ENCODE measurements at places on chromosomes 11 and 22. TPM values are rescaled to one million over a fixed set of nuclear protein-coding genes. Genes with fewer than 3 reads are reported as not detected.
A peak's percentile ranks its signal among the peaks of the same experiment; 100 is the strongest.

Gene APOBEC3G
- 3.9 TPM for total RNA-seq

Gene CARD18
- total RNA-seq = 4.4 TPM

Gene SLC17A6
- total RNA-seq = not detected

Gene PACSIN3
- total RNA-seq = 55.3 TPM

Gene TMEM191C
- total RNA-seq = 4.2 TPM

Gene RFPL2
- not detected for total RNA-seq

Gene OR8D1
- not detected for total RNA-seq

Gene AQP11
- total RNA-seq = not detected

Gene MS4A14
- total RNA-seq = 0.08 TPM

DNA sequence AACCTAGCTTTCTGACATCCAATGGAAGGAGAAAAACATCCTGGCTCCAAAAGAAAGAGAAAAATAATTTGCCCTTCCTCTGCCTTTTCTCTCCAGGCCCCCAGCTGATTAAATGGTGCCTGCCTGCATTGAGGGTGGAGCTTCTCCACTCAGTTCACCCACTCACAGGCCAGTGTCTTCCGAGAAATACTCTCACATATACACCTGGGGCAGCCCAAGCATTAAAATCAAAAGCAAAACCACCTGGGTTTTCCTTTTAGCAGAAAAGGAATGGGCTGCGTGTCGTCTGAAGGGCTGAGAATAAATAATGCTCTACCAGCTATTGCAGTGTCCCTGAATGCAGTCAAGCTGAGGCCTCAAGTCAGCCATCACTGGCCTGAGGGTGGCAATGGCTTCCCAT is 1143.8 kb upstream of the TENM4 start:
- no peak for ATAC-seq

- ATAC-seq = peak; percentile 16
Measured at GRCh38 chr11:10931761-10932670, 74.2 kb upstream of the ZBED5 start.

GRCh38 chr11:48001438-48002021 is 21.2 kb downstream of the PTPRJ start:
- ATAC-seq = peak; percentile 60

- ATAC-seq = peak; percentile 53
Measured at GRCh38 chr11:10622957-10623791, 54.7 kb upstream of the LYVE1 start.

DNA sequence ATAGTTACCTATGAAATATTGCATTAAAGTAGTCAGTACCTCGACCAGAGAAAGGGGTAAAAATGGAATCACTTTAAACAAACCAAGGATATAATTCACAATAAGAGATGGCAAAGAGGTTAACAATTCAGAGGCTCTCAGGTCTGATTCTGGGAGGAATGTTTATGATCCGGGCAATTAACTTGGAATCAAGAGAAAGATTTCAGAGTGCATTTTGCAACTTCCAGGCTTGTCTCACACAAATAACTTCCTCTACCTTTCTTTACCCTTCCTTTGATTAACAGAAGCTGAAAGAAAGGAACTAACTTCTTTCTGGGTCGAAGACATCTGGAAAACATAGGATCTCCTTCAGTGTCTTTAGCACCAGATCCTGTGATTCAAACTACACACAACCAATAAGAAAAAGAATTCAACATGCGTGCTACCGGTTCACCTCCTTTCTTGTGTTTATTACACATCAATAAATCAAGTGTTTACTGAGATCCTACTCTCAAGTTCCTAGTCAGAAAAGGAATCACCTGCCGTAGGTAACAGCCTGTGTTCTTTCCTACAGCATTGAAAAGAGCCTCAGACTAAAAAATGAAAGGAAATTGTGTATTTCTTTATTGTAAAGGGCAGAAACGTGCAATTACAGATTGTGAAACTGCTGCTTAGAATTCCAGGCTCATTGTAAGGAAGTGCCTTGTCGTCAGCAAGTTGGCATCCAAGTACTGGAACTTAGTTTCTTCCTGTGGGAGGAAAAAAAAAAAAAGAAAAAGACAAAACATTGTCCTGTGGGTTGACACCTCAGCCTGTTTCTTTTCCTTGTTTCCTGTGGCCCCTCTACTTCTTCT is 29.5 kb downstream of the CARD18 start:
- ATAC-seq = no peak

DNA sequence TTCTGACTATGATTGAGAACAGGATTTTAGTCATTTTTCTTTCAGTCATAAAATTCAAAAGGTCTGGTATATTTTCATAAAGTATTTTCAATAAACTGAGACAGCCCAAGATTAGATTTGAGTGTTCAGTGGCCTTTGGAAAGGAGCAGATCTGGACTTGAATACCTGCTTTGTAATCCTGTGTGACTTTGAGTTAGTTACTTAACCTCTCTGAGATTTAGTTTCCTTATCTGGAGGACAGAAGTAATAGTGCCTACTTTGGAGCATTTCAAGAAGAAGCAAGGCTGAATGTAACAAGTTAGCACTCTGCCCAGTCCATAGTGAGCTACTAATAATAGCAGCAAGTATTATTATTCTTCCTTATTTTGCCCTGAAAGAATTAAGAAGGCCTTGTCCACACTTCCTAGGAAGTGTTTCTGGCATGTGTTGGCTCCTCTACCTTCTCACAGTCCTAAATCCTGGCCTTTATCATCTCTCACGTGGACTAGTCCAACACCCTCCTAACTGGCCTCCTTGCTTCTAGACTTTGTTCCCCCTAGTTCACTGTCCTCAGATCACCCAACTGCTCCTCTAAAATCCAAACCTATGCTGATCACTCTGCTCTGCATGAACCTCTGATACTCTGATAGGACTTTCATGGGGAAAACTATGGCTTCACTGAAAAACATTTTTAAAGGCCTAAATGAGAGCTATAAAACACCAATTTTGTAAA is 115.8 kb downstream of the PLEKHA7 start:
- ATAC-seq = no peak

DNA sequence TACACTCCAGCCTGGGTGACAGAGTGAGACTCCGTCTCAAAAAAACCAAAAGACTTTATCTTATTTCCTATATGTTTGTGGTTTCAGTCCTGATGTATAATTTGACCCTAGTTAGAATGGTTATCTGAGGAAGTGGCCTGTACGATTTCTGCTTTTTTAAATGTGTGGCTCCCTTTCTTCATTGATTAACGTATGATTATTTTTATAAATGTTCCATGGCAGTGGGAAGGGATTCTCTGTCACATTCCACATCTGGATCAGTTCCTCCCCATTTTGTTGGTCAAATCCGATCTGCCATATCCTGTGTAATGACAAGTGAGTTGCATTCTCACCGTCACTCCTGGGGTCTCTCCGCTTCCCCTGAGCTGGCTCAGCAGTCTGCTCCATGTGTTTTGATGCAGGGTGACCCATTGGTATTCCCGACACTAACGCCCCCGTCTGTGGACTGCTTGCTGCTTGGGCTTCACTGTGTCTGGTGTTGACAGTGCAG is 20.3 kb downstream of the NEAT1 start:
- no peak for ATAC-seq

GRCh38 chr11:133383689-133384088 is 148.6 kb downstream of the OPCML start:
- ATAC-seq = no peak

DNA sequence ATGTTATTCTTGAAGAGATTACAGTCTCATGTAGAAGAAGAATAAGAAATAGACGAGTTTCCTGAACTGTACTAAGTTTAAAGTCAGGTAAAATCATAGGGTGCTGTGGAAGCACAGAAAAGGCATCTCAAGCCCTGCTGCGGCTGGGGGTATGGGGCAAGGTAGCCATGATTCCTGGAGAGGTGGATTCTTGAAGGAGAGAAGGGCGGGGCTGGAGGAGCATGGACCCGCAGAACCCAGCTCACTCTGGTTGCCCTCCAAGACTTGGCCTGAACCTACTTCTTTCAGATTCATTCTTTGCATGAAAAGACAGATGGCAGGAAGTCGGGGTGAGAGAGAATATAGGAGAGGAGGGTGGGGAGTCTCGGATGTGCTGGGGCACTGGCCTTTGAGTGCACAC is 57.8 kb downstream of the OPCML start:
- no peak for ATAC-seq

DNA sequence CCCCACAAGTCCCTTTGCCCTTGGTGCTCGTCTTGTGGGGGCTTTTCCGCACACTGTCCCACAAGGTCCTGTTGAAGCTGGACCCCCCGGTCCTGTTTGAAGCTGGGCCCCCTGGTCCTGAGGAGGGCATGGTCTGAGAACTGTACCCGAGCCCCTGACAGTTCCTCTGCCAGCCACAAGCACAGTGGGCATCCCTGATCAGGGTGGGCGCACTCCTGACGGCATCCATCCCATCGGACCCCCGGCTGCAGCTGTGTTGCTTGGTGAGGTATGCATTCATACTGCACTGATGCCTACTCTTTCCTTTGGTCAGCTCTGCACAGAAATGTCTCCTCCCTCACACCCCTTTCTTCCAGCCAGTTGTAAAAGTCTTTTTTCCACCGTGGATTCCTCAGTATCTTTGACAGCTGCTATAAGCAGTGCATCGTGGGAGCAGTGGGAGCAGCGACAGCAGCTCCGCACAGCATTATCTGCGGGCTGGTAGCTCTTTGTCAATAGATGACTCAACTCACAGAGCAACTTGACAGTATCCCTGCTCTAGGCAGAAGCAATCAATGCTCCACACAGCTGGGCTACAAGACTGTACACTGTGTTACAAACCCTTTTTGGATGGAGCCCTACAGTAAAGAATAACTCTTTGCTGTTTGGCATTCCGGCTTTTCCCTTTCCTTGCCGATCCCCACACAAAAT is 1030.8 kb upstream of the CCDC90B start:
- ATAC-seq = no peak

DNA sequence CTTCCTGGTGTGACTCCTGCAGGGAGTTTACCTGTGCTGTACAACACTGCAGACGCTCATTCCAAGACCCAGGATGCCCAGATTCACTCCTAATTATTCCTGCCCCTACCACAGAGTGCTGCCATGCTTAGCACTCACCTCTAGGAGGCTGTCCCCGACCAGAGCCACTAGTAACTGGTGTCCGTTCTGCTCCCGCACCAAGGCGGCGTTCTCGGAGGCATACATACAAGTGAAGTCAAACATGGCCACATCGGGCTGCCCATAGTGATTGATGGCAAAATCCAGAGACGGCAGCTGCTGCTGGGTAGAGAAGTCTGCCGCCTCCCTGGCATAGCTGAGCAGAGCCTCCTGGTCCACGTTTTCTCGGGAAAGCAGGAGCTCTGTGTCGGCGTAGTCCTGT is 122.3 kb upstream of the BID start:
- ATAC-seq = peak; percentile 22

GRCh38 chr11:109644152-109644551 is 222.2 kb downstream of the C11orf87 start:
- ATAC-seq = no peak

- ATAC-seq = no peak
Measured at GRCh38 chr22:38041760-38042487, 15.3 kb upstream of the PICK1 start.

GRCh38 chr22:46214149-46214548 is 35.9 kb downstream of the CDPF1 start:
- ATAC-seq = no peak

DNA sequence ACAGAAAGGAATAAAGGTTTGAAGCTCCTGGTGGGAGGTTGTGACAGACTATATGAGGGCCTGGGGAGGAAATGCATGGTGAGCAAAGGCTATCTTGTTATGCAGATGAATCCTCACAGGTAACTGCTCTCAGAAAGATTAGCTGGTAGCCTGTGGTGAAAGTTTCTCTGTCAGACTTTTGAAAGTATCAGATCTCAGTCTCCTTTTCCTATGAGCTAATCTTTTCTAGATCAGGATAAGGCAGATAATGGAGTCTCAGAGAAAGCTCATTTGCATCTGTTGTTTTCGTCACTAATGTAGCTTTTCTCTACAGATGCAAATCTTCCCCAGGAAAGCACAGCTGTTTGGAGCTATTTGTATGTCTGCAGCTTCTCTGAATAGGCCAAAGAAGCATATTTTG is 21.0 kb upstream of the OR6X1 start:
- ATAC-seq = no peak

DNA sequence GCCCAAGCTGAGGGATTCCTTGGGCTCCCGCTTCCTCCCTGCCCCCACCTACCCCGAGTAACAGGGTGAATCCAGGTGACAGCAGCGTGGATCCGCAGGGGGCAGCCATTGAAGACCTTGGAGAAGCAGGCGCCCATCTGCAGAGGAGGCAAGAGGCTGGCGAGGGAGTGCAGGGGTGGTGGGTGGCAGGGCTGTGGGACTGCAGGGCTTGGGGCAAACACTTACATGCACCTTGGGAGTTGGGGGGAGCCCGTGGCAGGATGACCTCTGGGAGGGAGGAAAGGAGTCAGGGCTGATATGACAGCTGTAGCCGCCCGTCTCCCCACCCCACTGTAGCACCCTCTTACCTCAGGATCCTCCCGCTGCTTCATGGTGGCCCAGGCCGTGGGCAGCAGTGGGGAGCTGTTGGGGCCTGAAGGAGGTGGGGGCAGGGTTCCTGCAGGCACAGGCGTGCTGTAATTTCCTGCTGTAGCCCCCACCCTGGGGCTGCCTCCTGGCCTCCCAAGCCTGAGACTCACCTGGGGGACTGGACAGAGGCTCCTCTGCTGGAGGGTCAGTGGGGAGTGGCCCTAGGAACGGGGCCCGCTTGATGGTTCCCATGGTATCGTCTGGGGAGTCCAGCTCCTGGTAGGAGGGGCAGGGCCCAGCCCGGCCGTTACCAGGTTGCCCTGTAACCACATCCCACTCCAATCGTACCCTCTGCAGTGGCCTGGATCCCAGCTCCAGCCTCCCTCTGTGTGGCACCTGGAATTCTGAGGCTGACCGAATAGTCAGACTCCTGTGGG is 6.1 kb downstream of the MAP4K2 start:
- no peak for ATAC-seq

GRCh38 chr11:76265771-76266241 is 59.5 kb upstream of the WNT11 start:
- no peak for ATAC-seq

DNA sequence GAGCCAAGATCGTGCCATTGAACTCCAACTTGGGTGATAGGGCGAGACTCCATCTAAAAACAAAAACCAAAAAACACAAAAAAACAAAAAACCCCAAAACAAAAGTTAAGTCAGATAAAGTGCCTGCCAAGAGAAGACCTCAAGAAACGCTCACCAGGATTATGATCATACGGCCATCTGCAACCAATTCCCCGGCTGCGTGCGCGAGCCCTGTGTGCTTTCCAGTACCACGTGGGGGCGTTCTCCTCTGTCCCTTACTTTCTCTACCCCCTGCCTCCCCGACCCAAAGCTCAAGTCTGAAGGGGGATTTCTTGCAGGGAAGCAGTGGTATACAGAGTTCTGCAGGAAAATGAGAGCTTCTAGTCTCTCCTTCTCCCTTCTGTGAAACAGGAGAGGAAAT is 10.5 kb upstream of the RPS19BP1 start:
- ATAC-seq = no peak

- peak; percentile 87 for ATAC-seq
Measured at GRCh38 chr22:41022470-41023298, 69.7 kb upstream of the EP300 start.

GRCh38 chr11:85165819-85166218 is 461.3 kb downstream of the DLG2 start:
- ATAC-seq = no peak

Measured in esophagus mucosa (tissue), 1 donor.